ENCODE measurements at places on chromosomes 6 and 20.

GRCh38 chr6:154773610-154774089 is 40.4 kb downstream of the SCAF8 start:
- no peak for DNase-seq

GRCh38 chr20:20782231-20782630 is 69.8 kb upstream of the RALGAPA2 start:
- no peak for DNase-seq

- DNase-seq, result no peak
Observed at GRCh38 chr6:4179960-4180651, 44.7 kb upstream of the ECI2 start.

- DNase-seq, result no peak
Observed at GRCh38 chr20:31260326-31260932, 3.0 kb downstream of the DEFB115 start.

- DNase-seq, result no peak
Observed at GRCh38 chr6:29726001-29726400, 2.8 kb downstream of the HLA-F start.

Data from astrocyte of the spinal cord (primary cell).